Epithelial cell of proximal tubule (primary cell): ENCODE measurements at places on chromosomes 1 and 21. TPM values are rescaled to one million over a fixed set of nuclear protein-coding genes. Genes with fewer than 3 reads are reported as not detected.

ENSA gene
- 159 and 225 TPM in 2 replicates for total RNA-seq

FAM72D gene
- 6.1 TPM in 2 replicates for total RNA-seq

ARTN gene
- 2.0 and 14.1 TPM in 2 replicates for total RNA-seq

SPRR1B gene
- 0.75 TPM in 1 of 2 replicates, not detected in the other for total RNA-seq

KCND3 gene
- not detected in 2 replicates for total RNA-seq

SLC2A5 gene
- not detected in 2 replicates for total RNA-seq

MFSD2A gene
- 5.3 and 16.9 TPM in 2 replicates for total RNA-seq

KRTAP10-2 gene
- not detected in 2 replicates for total RNA-seq
